Muscle of leg (tissue), 16 donors: ENCODE measurements at places on chromosomes 5 and 9. TPM values are rescaled to one million over a fixed set of nuclear protein-coding genes. Genes with fewer than 3 reads are reported as not detected.

CA9 gene
- 0.68 TPM for polyA plus RNA-seq

CNTFR gene
- polyA plus RNA-seq: 61.2 TPM

WNK2 gene
- 14.8 TPM for polyA plus RNA-seq

- DNase-seq: no peak
Measured at GRCh38 chr5:39519079-39519478, 94.3 kb upstream of the DAB2 start.

DNA sequence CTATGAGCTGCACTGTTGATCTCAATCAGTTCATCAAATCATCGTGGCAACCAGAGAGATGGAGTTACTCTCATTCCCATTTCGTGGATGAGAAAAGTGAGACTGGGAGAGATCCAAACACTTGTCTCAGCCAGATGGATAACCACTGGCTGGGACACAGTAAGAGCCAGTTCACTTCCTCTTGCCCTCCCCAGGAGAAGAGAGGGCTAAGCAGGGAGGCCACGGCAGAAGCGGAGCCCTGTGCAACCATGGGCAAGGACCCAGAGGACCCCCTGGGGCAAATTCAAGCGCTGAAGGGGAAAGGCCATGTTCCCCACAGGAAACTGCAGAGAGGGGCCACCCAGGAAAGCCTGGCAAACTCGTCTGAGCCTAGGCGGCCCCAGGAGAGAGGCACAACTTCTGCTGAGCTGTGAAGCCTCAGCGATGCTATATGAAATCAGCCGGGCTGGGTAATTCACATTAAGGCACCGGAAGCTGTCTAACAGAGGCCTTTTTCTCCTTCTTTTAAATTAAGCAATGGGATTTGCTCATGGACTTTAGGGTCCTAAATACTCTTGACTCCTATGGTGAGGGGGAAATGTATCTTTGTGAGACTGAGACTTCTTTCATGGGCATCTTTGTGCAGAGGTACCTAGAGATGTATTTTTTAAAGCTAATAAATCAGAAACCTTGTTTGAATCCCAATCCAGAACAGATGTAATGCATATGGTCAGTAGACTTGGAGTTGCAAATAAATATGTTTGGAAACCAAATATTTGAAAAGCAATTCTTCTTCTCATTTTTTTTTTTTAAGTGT, 137.1 kb upstream of the SMIM23 start:
- no peak for DNase-seq

DNA sequence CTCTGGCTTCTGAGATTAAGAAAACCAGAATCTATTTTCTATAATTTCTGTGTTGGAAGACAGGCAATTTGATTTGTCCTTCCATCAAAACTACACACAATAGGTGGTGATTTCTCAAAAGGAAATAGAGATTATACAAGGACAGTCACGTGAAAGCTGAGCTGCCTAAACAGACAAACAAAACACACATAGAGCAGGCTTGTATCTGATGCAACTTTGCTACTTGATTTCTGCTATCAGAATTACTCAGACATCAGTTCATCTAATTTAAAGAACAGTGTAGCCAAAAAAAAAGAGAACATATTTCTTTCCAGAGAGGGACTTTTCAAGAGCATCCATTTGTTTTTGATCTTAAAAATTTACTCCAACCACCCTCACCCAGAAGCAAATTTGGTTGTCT, 2128.3 kb upstream of the C9orf72 start:
- DNase-seq: no peak

DNA sequence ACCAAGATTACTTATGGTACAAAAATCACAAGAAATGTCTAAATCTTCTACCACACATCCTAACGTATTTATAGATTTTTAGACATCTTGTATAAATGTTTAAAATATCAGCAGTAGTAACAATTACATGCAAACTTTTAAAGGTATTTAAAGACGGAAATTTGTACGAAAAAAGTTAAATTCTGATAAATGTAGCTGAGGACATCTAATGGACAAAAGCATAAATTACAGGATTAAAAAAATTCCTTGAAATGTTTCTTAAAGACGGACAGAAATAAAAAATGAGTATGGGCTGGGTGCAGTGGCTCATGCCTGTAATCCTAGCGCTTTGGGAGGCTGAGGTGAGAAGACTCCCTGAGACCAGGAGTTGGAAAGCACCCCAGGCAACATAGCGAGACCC, 15.8 kb downstream of the ERCC8 start:
- DNase-seq: no peak

GRCh38 chr9:110476251-110476650, 103.3 kb downstream of the SVEP1 start:
- DNase-seq: no peak

GRCh38 chr5:180135128-180135955, 63.8 kb upstream of the RNF130 start:
- DNase-seq: no peak

- DNase-seq: no peak
Measured at GRCh38 chr5:134005417-134006061, 764 bp upstream of the VDAC1 start.
